Daoy (cell line): ENCODE measurements at places on chromosomes 11 and 22. TPM values are rescaled to one million over a fixed set of nuclear protein-coding genes. Genes with fewer than 3 reads are reported as not detected.

Gene OR52J3
- total RNA-seq, result not detected in 2 replicates

Gene C22orf31
- total RNA-seq, result not detected in 2 replicates

Gene RHOD
- not detected in 2 replicates for total RNA-seq

Gene SLC22A24
- not detected in 2 replicates for total RNA-seq

Gene SCGB1D2
- not detected in 2 replicates for total RNA-seq
